D721Med (cell line): ENCODE measurements at places on chromosomes 11 and 22.

DNA sequence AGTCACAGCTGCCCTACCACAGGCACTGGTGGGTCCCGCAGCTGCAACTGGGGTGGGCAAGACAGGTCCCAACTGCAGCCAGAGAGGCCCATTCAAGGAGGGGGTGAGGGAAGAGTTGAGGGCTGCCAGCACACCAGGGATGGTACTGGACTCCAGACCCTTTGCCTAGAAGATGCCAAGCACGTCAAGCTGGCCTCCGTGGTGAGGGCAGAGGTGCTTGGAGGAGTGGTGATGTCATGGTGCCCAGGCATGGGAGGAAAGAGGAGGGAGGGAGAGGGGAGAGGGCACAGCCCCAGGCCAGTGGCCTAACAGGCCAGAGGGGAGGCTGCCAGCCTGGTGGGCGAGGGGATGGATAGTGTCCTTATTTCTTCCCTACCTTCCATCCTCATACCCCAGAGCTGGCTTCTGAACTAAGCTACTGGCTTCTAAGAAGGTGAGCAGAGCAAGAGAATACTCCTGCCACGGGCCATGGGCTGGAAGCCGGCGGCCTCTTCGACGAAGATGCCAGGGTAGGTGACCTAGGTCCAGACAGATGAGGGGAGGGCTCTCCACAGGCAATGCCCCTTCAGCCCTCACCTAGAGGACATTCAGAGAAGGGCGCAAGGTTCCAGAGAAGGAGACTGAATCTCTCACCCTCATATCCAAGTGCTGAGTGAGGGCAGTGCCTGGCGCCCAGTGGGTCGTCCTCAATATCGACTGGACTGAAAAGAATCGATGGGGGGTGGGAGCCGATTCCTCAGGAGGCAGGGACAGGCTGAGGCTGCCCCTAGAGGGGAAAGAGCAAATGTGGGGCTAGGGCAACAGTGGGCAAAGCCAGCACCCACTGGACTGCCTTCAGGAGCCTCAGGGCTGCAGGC lies 1.8 kb downstream of the SYT7 start:
- DNase-seq: no peak

DNA sequence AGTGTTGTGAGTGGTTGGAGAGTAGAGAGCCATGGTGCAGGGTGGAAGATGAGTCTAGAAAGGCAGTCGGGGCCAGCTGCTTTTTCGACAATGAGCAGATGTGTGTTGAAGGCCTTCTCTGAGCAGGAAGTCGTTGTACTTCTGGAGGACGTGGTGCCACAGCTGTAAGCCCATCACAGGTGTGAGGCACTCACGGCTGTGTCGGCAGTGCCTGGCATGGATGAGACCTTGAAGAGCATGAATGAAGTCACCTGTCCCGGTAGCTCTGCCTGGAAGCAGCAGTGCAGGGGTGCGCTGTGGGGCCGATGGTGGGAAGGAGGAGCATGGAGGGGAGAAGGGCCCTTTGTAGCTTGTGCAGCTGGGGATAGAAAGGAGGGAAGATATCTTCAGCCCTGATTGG lies 165.2 kb downstream of the PKNOX2 start:
- DNase-seq: no peak

DNA sequence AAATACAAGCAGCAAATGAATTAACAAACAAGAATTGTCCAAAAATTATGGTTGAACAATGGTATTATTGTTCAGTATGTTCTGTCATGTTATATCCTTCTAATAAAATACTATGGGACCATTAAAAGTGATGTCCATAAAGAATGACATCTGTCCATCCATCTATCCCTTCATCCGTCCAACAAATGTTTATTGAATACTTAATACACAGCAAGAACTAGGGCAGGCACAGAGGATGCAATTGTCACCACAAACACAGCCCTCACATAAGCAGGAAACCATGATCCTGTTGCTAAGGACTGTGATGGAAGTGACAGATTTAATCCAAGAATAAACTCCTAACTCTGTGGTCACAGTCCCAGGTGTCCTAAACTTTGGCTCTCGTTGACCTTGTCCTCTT lies 20.7 kb upstream of the B3GAT1 start:
- no peak for DNase-seq

DNA sequence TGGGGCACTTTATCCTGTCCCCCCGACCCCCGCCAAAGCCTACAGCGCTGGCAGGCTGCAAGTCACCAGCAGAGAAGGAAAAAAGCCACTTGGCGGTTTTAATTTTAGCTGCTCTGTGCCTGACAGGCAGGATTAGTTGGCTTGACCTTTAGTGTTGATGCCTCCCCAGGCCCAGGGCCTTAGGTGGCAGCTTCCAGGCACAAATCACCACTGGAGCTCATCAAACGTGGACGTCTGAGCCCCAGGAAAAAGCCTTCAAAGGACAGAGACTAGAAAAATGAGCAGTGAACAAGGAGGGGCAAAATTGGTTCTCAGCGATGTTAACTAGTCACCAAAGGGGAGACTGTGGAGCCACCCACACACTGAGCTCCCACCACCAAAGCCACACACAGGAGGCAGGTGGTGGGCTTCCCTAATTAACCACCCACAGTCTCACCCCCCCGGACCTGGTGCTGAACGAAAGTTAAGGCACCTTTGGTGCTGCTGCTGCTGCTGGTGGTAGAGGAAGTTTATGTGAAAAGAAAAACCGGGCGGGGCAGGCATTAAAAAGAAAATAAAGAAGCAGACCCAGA lies 4.4 kb upstream of the PYGM start:
- DNase-seq: no peak

DNA sequence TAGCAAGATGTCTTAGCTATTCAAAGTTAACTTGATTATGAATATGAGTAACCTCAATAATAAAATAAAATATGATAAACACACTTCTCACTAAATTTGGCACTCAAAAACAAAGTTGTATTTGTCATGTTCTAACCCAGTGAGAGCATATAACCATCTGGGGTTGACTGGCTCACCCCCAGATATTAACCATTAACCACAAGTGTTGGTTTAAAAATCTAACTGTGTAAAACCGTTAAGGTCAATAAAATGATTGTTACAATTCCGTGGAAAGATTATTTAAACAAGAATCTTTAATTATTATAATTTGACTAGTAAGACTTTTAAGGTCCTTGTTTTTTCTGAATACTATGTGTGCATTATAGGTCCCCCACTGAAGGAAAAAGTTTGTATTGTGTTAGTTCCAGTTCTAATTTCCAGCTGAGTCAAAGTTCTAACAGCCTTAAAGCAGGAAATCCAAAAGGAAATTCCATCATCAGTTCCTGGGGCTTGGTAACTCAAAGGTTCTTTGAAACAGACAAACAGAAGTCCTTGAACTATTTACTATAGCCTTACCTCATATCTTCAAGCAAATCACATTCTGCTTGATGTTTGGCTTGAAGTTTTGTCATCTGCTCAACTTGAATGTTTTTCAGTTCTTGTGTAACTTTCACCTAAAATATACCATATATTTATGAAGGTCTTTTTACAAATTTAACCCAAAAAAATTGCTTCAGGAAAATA lies 2.5 kb downstream of the FCHSD2 start:
- DNase-seq: no peak

DNA sequence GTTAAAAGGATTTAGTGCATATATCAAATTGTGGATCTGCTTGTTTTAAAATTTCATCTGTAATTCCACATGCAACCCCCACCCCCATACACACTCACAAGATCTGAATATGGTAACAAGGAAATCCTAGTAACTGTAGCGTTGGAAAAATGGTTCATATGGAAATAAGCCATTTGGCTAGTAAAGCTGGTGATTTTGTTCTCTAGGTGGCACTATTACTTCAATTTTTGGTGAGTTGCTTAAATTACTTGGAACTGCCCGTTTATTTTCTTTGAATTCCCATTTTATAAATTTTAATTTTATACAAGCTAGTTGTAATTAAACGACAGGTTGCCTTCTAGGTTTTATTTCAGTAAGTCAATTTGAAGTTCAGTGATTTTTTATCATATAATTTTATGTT lies 5.3 kb downstream of the BDNF start:
- DNase-seq: no peak

DNA sequence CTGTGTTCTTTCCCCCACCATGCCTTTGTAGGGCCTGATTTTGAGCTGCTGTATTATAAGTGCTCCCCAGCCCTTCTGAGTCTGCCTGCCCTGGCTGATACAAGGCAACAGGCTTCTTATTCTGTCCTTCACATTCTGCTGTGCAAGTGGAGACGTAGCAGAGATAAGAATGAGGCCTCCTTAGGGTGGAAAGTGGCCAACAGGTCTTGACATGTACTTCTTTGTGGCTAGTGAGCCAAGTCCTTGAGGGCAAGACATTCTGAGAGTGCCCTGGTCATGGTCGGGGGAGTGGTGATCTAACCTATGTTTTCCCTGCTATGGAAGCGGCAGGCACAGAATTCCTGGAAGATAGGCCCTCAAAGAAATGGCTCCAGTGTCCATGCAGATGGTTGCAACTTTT lies 235.7 kb upstream of the CADM1 start:
- DNase-seq: no peak
